ENCODE measurements at places on chromosomes 16 and 17.

GRCh38 chr17:44900894-44901293 is 1.6 kb upstream of the EFTUD2 start:
- DNase-seq = no peak

- DNase-seq = peak; percentile 67
Observed at GRCh38 chr17:78132084-78132676, 1.6 kb downstream of the TMC8 start.

- peak; percentile 46 for DNase-seq
Observed at GRCh38 chr17:77834170-77835115, 124.1 kb upstream of the TNRC6C start.

DNA sequence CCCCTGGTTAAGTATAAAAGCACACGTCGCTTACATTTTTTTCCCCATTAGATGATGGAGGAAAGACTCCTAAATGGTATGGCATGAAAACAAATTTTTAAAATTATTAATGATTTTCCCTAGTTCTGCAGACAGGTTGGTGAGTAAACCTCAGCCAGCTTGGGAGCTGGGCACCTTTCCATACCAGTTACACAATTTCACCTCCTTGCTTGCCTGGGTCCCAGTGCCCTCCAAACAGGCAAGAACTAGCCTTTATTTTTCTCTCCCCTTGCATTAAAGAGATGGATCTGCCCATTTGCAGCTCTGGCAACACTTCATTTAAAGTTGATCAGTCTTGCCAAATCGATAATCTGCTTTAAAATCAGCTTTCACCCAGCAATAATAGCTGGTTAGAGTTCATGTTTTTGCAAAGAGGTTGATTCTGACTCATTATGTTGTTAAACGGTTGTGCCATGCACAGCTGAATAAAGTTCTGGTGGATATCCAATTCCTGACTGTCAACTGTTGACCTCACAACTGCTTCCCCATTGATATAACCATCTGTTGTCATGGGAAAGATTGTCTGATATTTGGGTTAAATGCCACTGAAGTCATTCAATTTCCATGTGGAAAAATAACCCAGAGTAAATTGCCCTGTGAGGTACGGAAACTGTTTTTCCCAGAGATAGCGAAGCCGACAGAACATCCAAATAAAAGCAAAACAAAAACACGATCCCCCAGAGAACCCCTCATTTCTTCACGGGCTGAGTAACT is 1.3 kb downstream of the C17orf58 start:
- no peak for DNase-seq

DNA sequence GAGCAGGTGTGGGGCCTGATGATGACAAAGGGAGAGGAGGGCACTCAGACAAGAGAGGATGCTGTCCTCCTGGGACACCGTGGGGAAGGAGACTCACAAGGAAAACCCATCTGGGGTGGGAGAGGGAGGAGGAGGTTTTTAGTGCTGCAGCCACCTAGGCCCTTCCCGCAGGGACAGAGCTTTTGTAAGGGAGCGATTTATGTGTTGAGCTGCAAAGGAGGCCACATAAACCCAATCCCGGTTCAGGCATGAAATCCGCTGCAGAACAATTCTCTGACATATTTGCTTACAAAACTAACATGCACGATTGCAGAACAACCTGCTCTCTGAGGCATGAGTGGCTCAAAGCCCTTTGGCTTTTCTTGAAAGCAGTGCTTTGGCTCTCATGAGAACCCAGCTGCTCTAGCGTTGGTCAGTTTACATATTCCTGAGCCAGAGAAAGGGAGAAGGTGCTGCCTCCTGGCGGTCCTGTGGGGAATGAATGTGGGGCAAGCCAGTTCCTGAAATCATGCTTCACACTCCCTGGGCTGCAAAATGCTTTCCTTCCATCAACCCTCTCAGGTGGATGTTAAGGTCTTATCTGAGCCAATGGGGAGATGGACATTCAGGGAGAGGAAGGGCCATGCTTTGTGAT is 122.4 kb upstream of the NLRP1 start:
- peak; percentile 20 for DNase-seq

- no peak for DNase-seq
Observed at GRCh38 chr16:84973776-84974523, 37.4 kb downstream of the ZDHHC7 start.

- DNase-seq = no peak
Observed at GRCh38 chr16:10938796-10939648, 3.2 kb downstream of the DEXI start.

- no peak for DNase-seq
Observed at GRCh38 chr16:62831235-62831850, 795.1 kb upstream of the CDH8 start.

- DNase-seq = no peak
Observed at GRCh38 chr17:34499576-34499975, 79.8 kb upstream of the TMEM132E start.

GRCh38 chr16:53071748-53072301 is 17.0 kb downstream of the CHD9 start:
- DNase-seq = no peak

GRCh38 chr17:72474719-72475477 is 354.1 kb downstream of the SOX9 start:
- no peak for DNase-seq

DNA sequence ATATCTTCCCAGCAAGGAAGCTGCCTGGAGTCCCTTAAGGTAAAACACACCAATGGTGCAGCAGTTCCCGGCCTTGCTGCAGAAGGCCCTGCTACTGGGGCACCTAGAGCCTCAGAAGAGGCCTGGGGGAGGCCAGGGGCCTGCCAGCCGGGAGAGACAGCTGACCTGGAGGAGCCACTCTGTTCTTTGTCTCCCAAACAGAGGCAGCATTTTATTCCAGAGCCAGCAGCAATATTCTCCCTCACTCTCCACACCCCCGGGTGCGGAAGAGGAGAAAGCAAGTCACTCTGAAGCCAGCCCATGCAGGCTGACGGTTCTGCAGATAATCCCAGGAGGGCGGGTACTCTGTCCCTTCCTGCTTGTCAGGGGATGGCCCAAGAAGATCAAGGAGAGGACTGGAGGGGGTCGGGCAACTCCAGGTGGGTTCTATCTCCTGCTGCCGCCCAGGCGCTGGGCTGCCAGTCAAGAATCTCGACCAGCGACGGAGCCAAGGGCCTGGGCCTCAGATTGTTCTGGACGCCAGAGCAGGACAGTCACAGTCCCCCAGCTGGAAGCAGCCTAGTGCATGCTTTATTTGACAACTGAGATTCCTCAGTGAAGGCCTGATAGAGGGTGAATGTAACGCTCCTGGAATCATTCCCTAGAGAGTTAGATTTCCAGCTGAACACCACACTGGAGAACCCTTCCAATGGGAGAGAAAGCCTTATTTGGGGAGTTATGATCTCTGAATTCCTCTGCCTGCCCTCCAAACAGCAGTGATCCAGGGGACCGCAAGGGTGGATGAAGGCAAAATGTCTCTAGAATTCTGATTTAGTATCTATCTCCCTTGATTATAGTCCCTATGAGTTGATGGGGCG is 1.1 kb upstream of the KIFC3 start:
- DNase-seq = no peak

- DNase-seq = no peak
Observed at GRCh38 chr16:20051147-20051546, 22.5 kb downstream of the GPR139 start.

- DNase-seq = peak; percentile 99
Observed at GRCh38 chr16:10743610-10744369, at the start of gene NUBP1. TSS of gene NUBP1 (plus strand) at chr16:10743842. CDS start at chr16:10743864, 22 bp downstream.

GRCh38 chr17:66369830-66370229 is 67.4 kb downstream of the PRKCA start:
- DNase-seq = no peak

DNA sequence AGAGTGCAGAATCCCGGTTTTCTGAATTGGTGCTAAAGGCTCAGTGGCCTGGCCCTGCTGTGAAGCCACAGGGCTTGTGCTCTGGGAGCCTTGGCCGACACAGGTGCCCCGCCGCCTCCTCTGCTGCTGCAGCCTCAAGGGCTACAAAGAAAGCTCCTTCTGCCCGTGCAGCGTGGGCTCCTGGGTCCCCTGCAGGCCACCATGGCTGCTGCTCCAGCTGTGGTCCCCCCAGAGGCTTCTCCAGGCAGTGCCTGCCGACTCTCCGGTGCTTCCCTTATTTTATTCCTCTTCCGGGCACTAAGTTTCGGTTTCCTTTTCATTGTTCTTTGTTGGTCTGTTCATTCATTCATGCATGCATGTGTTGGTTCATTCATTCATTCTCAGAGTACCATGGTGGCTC is 53.1 kb downstream of the CMIP start:
- no peak for DNase-seq

- no peak for DNase-seq
Observed at GRCh38 chr16:68728523-68728922, 8.6 kb upstream of the CDH1 start.

GRCh38 chr17:62388856-62389255 is 8.5 kb downstream of the EFCAB3 start:
- DNase-seq = no peak

- no peak for DNase-seq
Observed at GRCh38 chr16:26196310-26196709, 504.6 kb downstream of the HS3ST4 start.

DNA sequence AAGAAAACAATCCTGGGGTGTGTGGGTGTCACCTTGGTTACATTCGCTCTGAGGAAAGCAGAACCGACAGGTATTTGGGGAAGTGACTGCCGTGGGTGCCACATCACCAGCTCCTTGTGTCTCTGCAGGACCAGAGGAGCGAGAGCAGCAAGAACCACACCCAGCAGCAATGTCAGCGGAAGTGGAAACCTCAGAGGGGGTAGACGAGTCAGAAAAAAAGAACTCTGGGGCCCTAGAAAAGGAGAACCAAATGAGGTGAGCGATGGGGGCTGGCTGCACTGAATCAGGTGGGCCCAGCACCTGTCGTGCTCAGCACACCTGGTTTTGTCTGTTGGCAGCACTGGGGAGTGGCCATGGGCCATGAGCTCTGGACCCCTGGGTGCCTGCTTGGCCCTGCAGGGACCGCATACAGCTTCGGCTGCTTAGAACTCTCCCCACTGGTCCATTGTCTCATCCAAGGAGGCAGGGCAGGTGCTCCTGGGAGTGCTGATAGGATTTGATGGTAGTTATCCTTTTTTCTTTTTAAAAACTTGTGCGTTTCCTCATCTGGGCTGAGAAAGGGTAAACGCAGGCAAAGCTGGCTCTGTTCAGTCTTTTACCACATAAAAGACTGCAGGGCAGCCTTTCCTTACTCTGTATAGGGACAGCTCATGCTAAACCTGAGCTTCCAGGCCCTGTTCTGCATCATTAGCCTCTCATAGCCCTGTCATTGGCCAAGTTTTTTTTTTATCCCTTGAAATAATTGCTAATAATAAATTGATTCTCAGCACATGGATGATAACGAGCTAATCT is 29.4 kb downstream of the HMOX2 start:
- peak; percentile 61 for DNase-seq
